ENCODE measurements at places on chromosomes 13 and 19.

DNA sequence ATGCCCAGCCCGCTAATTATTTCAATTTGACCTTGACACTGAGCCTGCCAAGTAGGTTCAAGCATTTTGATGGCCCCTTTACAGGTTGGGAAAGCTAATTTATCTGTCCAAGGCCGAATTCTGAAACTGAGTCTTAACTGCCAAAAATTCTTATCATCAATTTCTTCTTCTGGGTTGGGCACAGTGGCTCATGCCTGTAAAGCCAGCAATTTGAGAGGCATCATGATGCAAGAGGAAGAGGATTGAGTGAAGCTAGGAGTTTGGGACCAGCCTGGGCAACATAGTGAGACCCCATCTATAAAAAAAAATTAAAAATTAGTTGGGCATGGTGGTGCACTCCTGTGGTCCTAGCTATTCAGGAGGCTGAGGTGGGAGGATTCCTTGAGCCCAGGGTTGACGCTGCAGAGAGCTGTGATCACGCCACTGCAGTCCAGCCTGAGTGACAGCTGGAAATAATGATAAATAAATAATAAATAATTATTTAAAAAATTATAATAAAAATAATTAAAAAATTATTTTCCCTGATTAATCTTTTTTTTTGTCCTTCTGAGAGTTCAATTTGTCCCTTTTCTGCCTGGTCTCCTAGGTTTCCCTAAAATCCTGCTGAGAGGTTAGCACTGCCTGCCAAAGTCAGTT is 1.3 kb upstream of the LDLR start:
- DNase-seq = no peak

- DNase-seq = no peak
These were observed at the start of gene BRSK1 for GRCh38 chr19:55283548-55284377. BRSK1 (plus strand) TSS chr19:55283997; CDS start chr19:55284443, 446 bp downstream.

DNA sequence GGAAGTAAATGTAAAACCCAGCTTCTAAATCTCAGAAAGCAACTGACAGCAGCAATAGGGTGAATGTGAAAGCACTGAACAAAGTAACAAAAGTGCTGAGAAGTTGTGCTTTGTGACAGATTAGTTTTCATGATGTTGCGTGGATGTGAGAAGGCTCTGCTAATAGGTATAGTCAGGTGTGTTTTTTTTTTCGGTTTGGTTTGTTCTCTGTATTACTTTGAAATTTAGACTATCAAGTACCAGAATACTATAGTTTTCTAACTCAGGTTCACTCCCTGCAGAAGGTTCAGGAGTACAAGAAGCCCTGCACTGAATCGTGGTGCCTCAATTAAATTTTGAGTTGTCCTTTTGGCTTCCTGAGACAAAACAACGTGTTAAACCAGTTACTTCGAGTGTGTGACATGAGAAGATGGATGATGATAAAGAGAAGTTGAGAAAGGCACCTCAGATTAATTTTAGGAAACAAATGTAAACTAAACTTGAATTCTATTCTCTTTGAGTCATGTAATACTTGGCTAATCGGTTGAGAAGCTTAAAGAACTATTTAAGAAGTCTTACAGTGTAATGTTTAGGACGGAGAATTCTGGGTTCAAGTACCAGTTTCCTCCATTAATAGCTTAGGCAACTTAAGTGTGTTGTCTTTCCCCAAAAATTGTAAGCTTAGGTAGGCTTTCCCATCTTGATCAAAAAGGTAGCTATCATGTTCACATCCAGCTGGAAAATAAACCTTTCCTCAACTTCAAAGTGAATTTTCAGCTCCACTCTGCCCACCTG is 10.3 kb downstream of the MIR17HG start:
- no peak for DNase-seq

DNA sequence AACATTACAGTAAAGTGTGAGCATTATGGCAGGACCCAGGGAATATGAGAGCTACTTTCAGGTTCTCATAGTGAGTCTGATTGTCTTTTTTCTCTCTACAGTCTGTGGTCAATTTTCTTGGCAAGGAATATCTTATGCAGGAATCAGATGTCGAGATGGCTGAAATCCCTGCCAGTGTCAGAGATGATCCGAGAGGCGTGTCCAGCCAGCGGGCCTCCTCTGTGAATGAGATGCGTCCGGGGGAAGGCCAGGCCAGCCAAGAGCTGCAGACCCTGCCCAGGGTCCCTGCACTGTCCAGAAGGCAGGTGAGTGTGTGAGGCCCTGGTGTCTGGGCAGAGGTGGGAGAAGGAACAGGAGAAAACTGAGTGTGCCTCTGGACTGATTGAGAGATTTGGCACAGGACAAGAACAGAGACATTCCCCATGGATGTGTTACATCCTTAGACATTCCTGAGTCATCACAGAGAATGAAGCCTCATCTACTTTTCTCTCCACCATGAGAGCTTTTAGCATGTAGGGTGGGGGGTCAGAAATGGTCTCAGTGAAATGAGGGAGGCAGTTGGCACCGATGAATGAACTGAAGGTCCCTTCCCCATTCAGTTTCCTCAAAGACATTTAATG is 27.3 kb upstream of the EDDM13 start:
- DNase-seq = no peak

- DNase-seq = no peak
These were observed 186.5 kb downstream of the MZT1 start for GRCh38 chr13:72540881-72541280.

DNA sequence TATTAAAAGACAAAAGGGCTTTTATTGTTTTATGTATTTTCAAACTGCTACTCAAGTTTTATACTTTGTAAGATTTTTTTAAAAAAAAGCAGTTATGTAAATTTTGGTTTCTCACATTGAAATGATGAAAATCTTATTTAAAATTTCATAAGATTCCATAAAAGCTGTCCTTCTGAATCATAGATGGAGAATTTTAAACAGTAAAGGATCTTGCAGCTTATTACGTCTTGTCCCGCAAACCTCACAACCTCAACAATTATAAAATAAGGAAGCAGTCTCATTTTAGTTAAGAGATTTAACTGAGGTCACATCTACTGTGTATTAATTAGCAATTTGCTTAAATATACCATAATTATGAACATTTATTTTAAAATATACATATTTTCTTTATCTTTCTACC is 581.0 kb upstream of the SPRY2 start:
- no peak for DNase-seq

GRCh38 chr19:46221981-46222610 is 7.4 kb upstream of the IGFL1 start:
- no peak for DNase-seq

DNA sequence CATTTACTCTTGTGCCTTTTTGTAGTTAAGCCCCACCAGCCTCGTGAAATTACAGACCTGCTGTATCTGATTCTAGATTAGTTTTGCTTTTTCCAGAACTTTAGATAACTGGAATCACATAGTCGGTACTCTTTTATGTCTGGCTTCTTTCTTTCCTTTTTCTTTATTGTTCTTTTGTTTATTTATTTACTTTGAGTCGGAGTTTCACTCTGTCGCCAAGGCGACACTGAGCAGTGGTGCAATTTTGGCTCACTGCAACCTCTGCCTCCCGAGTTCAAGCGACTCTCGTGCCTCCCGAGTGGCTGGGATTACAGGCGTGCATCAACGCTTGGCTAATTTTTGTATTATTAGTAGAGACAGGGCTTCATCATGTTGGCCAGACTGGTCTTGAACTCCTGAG is 6.0 kb upstream of the NCCRP1 start:
- no peak for DNase-seq

DNA sequence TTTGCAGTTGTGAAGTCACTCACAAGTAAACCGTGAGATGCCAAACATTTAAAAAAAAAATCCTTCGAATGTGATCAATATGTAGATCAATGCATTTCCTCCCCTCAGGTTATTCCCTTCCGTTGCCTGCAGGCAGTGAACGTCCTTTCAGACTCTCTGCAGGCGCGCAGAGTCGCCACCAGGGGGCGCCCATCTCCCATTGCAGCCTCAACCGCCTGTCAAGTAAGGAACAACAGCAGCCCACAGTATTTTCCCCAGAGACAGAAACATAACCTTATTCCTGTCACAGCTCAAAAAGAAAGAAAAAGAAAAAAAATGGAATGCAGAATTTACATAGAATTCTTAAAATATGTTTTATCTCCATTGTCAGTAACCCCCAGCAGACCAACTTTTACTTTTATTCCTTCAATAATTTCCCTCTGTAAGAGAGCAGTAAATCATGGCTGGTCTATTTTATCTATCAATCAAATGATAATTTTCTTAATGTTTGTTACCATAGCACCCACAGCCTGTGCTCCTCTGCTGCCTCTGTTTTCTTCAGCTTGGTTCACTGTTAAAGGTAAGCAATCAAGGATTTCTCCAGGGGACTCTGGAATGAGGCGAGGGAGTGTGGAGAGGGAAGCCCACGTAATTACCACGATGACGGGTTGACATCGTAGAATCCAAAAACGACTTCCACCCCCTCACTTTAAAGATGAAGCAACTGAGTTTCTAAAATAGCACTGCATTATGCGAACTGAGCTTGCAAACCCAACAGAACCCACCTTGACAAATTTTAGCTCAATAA is 637.6 kb upstream of the ARGLU1 start:
- DNase-seq = peak; percentile 40

DNA sequence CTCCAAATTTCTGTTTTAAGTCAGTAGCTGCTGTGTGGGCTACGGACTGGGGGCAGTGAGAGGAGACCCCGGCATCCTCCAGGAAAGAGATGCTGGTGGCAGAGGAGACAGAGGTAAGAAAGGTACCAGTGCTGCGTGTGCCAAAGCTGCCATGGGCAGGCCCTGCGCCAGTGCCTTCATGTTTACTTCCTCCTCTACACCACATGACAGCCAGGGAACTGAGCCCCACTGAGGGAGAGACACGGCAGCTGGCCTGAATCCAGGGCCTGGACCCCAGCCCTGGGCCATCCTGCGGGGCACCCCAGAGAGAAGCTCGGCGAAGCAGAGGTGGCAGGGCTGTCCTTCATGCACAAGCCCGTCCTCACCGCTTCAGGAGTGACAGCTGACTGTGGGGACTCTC is 22.7 kb upstream of the CCNP start:
- DNase-seq = no peak

- DNase-seq = no peak
These were observed 545.1 kb downstream of the EFNB2 start for GRCh38 chr13:105990256-105990958.

- DNase-seq = no peak
These were observed 207.8 kb downstream of the RFC3 start for GRCh38 chr13:34025746-34026145.

DNA sequence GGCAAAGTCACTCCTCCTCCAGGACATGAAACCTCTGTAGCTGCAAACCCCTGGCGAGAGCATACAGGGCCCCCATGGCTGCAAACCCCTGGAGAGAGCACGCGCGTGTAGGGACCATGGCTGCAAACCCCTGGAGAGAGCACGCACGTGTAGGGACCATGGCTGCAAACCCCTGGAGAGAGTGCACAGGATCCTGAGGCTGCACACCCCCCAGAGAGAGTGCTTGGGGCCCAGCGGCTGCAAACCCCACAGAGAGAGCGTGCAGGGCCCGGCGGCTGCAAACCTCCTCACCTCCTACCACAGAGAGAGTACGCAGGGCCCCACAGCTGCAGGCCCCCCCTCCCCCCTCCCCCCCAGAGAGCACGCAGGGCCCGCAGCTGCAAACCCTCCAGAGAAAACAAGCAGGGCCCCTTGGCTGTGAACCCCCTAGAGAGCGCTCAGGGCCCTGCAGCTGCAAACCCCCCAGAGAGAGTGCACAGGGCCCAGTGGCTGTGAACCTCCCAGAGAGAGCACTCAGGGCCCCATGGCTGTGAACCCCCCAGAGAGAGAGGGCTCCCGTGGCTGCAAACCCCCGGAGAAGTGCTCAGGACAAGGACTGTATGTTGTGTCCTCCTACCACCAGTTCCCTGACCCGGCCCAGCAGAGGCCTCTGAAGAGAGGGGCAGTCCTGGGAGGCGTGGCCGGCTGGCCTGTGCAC is 7.3 kb downstream of the ADPRHL1 start:
- DNase-seq = no peak

GRCh38 chr13:28583651-28584091 is 75.3 kb upstream of the POMP start:
- peak; percentile 32 for DNase-seq

- DNase-seq = no peak
These were observed 17.8 kb downstream of the LMTK3 start for GRCh38 chr19:48493718-48494401.

DNA sequence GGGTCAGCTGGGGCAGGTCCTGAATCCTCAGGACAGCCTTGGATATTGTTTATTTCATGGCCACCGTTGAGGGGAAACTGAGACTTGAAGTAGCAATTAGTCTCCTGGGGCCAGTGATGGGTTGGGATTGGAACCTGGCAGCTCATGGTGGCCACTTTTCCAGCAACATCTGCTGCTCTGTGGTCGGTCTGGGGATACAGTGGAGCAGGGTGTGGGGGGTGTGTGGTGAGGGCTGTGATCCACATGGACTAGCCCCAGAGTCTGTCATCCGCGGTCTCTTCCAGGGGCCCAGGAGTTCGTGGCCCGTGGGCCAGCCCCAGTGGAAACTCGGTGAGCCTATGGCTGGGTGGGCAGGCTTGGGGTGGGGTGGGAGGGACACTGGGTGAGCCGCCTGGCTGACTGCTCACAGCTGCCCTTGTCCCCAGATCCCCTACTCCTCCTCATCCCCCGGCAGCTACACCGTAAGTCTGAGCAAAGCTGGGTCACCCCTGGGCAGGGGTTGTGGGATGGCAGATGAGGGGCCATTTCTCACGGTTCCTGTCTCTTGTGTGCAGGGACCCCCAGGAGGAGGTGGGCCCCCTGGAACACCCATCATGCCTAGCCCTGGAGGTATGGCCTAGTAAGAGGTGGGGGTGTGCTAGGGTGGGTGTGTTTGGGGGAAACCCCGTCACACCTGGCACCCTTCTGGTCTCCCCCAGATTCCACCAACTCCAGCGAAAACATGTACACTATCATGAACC is 5.5 kb downstream of the ISYNA1 start:
- no peak for DNase-seq

- DNase-seq = no peak
These were observed 80.1 kb downstream of the DACH1 start for GRCh38 chr13:71786875-71787274.

GRCh38 chr13:43543331-43543730 is 243.4 kb downstream of the ENOX1 start:
- no peak for DNase-seq

DNA sequence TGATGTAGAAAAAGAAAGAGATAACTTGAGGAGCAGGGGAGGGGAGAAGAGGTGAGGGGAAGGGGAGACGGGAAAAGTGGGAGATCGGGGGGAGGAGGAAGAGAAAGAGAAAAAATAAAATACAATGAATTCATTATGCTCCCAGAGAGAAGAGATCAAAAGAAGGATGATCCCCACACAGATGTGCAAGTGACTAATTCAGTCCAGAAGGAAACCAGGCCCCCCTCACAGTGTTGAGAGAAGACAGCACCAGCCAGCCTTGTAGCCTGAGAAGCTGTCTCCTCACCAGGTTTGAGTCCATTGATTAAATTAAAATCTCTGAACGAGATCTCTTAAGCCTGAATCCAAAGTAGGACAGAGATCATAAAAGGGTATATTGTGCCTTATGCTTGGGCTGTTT is 333.7 kb upstream of the NBEA start:
- DNase-seq = no peak
